Stimulated activated CD4-positive, alpha-beta T cell treated with anti-CD3 and anti-CD28 coated beads, Interleukin-2, amount 100 ng/mL, for 24 hours (primary cell): ENCODE measurements at places on chromosomes 5 and 9.

DNA sequence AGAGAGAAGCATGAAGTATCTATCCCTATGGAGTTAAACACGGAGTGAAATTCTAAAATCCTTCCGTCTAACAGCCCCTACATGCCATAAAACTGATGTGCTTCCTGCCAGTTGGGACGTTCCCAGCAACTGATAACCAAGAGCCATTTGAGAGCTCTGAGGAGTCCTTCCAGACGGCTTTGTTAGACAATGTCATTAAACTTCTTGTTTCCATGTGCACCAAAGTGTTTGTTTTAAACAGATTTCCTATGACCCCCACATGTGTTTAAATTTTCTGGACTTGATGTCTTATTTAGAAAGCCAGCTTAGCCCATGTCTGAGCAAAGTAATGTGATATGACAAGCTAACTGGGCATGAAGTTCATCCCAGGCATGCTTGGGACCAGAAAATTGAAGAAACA, 57.2 kb upstream of the LPAR1 start:
- no peak for DNase-seq

GRCh38 chr9:29773676-29774075, 2200.4 kb upstream of the C9orf72 start:
- DNase-seq = no peak

GRCh38 chr9:36407122-36407723, 7.2 kb upstream of the RNF38 start:
- DNase-seq = peak; percentile 62

- peak; percentile 78 for DNase-seq
Measured at GRCh38 chr5:115262321-115263077, at the start of gene PGGT1B. Gene PGGT1B (minus strand): TSS chr5:115262877. CDS start chr5:115262851, 26 bp downstream.

- DNase-seq = no peak
Measured at GRCh38 chr5:102946971-102947370, 173.0 kb downstream of the GIN1 start.

DNA sequence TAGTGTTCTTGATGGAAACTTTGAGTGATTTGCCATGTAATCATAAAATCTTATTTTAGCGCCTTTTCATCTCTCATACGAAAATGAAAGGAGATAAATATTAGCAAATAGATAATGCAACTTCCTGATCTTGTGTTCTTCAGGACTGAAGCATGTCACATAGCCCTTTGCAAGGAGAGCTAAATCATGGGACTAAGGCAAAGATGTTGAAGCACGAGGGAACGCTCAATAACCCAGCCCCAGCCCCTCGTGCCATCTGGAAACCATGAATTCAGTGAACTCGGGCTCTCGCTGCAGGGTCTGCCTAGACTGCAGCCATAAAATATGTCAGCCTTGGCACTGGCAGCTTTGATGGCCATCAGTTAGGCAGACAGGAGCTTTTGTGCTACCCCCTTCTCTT, 58.2 kb downstream of the F2RL2 start:
- DNase-seq = no peak

GRCh38 chr9:109481856-109482255, 16.3 kb downstream of the PTPN3 start:
- no peak for DNase-seq

GRCh38 chr5:35488055-35488454, 129.6 kb upstream of the SPEF2 start:
- DNase-seq = no peak

DNA sequence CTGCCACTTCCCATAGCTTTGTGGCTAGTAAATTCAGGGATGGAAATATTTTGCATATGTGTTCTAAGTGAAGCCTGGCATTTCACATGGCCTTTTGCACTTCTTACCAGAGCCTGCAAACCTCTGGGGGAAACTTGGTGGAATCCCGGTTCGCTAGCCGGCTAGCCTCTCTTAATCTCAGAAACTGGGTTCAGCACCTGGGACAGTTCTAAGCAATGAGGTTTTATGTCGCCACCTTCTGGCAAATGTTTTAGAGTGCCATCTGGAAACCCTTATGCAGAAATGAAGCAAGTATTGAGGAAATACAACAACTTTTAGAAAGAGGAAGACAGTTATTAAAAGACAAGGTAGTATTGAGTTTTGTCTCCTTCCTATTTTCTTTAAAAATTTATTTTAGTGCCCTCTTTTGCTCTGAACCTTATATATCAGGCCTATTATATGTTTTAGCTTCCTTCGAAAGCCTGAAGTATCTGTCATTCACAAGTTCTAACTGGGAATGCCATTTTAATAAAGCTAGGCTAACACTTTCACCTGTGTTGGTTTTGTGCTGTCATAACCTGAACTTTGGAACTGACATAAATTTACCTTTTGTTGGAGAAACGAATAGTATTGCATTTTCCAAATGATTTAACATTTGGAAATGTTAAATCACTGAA, 963 bp upstream of the HTR1A start:
- peak; percentile 8 for DNase-seq

DNA sequence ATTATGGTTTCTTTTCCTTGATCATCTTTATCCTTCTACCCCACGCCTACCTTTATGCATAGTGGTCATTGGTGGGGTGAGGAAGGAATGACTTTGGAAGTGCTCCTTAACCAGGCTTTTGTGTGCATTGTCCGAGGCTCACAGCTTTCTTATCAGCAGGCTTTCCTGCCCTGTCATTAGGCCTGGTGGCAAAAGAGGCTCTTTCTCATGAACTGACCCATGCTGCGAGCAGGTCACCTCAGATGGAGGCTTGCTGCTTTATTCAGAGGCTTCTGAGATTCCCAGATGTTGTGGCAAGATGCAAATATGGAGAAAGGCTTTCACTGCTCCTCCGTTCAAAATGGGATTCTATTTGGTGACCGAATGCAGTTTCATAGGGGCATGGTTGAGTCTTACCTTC, 57.4 kb upstream of the DMRTA1 start:
- no peak for DNase-seq

- DNase-seq = no peak
Measured at GRCh38 chr5:174231956-174232487, 186.5 kb downstream of the NSG2 start.

DNA sequence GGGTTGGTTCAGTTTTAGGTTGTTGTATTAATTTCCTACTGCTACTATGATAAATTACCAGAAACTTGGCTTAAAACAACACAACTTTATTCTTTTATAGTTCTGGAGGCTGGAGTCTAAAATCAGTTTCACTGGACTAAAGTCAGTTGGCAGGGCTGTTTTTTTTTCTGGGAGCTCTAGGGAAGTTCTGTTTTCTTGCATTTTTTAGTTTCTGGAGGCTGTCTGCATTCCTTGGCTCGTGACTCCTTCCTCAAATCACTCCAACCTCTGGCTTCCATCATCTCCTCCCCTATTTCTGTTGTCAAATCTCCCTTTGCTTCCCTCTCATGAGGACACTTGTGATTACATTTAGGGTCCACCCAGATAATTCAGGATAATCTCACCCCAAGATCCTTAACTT, 51.3 kb upstream of the SUB1 start:
- no peak for DNase-seq

- DNase-seq = no peak
Measured at GRCh38 chr5:166883016-166883415, 1408.4 kb upstream of the WWC1 start.

- DNase-seq = no peak
Measured at GRCh38 chr9:37452611-37453010, 12.6 kb downstream of the ZBTB5 start.

DNA sequence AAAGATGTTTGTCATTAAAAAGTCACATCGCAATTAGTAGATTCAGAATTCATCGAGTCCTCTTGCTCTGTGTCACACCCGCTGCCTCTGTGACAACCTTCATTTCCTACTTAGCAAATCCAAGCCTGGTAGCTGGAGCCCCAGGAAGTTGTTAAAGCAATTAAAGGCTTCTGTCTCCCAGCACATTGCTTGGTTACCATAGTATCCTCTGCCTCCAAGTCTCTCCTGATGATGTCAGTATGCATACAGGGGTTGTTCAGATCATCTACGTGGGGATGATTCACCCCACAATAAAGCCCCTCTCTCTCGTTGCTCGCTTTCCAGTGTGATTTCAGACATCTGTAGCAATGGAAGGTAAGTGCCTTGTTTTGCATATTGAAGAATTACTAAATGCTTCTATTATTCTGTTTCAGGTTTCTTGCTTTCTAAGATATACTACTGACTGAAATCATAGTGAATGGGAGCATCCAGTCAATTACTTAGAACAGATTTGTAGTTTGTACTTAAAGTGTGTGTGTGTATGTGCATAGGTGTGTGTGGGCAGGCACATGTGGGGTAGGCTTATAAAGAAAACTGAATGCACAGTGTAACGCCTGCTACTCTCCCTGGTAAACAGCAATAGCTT, 52.9 kb downstream of the PAM start:
- no peak for DNase-seq

DNA sequence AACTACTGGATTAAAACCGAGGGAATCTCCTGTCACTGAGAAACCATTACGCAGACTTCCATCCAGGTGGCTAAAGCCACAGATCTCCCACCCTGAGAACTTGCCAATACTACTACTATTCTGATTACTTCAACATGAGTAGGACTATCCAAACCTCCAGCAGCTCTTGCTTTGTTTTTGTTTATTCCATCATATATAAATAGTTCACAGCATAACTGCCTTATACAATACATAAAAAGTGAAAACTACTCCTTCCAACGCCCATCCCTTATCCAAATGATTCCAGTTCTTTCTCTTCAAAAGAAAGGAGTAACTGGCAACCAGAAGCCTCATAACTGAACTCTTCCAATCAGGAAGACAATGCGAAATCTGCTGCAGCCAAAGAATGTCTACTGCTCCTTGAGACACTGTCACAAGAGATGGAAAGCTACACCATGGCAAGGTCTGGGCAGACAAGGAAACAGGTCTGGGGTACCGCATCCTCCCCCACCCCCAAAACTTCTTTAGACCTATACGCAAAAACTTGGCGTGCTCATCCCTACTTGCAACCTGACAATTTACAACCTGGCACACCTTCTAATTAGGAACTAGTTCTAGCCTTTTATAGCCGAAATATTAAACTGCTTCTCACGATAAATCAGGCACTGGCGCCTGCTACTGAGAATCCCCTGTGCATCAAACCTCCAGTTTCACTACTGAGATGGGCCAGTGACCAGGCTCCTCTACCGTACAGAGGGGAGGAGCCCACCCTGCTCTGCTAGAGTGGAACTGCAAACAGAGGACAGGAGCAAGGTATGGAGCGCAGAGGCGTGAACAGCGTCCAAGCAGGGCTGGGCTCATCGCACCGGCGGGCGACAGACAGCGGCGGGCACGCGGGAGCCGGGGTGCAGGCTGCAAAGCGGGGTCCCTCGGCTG, 986 bp downstream of the PLPP1 start:
- DNase-seq = no peak

DNA sequence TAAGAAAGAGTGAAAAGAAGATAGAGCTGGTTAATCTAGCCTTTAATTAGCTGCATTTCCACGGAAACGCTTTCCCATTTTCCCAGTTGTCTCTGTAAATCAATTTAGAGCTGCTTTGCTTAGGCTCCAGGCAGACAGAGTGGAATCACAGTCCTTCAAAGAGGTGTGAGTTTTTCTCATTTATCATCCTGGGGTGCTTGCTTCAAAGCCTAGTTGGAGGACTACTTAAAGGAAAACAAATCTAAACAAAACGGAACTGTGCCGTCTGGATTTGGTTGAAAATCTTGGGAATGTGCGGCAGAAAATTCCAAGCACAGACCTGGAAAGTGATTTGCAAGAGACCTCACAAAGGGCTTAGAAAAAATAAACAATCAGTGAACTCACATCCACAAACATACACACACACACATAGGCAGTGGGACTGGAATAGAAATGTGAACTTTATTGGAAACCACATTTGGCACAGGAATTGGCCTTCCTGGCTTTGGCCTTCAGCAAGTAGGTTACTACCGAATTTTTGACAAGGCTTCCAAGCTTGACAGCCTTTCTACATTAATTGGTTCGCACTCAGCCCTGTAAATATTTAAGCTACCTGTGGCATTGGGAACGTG, 235.2 kb upstream of the SLC24A2 start:
- no peak for DNase-seq

GRCh38 chr5:104266161-104266560, 703.6 kb upstream of the NUDT12 start:
- no peak for DNase-seq

- no peak for DNase-seq
Measured at GRCh38 chr9:91429501-91429900, 5.9 kb upstream of the NFIL3 start.

DNA sequence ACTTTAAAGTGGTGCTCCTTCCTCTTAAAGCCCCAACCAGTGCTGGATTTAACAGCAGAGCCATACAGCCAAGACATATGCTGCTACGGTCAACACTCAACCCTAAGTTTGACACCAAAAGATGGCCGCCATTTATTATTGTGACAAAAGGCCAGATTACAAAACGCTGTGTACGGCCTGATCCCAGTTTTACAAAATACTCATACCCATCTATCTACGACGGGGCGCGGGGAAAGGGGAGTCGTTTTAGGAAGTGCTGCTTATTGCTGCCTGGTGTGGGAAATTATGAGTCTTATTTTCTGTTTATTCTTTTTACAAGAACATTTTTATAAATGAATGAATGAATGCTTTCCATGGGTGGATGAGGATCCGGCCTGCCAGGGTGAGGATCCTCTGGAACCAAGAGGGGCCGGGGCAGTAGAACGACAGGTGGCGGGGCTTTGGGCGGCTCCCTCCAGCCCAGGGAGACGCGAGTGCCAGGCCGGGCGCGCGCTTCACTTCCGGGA, 457 bp upstream of the IDNK start:
- peak; percentile 71 for DNase-seq

DNA sequence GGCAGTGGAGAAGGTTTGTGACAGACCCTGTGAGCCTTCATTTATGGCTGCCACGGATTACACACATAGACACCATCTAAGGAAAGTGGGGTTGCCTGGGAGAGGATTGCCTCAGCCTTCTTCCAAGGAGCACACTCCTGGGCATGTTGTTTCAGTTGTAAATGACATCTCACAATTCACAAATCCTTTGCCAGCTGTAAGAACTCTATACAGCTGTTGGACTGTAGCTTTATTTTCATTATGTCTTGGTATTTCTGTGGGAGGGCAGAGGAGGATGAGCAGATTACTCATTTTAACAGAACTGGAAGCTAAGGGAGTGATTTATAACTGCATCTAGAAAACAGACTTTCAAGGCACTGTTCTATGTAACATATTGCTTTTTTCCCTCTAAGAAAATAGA, 25.6 kb downstream of the MELK start:
- DNase-seq = no peak

DNA sequence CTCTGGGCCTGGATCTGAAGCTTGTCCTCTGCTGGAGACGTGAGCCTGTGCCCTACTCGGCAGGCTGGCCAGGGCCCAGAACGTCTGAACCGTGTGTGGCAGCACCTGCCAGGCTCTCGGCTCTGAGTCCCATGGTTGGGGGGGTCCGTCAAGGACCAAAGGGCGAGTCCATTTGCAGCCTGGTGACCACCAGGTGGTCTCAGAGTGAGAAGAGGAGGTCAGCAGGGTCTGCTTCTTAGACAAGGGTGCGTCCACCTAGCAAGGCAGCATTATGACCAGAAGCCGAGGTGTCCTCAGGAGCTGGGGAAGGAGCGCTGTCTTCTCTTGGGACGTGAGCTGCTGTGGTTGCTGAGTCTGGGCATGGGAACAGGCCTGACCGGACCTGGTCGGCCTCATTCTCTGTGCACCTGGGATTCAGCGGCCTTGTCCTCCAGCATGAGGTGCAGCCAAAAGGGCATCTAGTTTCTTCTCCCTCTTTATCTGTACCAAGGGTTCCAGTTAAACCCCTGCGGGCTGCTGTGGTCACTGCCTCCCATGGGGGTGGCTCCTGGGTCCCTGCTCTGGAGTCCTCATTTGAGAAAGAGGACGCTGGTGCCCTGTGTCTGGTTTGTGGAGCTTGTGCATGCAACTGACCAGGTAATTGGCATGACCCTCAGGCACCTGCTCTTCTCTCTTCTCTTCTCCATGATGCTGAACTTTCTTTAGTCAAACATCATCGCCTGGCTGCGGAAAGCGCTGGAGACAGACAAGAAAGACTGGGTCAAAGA, 14.4 kb downstream of the EXOC3 start:
- DNase-seq = no peak

- no peak for DNase-seq
Measured at GRCh38 chr9:1960342-1961042, 54.7 kb upstream of the SMARCA2 start.
